ENCODE measurements at places on chromosomes 13 and 19.
A peak's percentile ranks its signal among the peaks of the same experiment; 100 is the strongest.

DNA sequence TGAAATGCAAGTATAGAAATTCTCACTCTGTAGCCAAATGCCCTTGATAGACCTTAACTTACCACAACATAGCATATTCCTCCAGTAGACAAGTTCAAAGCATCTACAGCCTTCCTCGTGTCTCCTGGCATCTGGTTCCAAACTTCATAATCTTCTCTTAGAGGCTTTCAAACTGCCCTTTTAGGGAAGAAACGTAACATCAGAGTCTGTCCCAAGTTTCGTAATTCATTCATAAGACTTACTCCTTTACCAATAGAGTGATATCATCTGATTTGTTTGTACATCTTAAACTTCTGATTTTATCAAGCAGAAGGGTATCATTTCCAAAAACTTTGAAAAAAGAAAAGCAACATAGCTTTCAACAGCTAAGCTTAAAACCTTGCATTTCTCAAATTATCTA is 137.4 kb downstream of the SPRY2 start:
- DNase-seq, result no peak

GRCh38 chr19:47719047-47719859 is 6.0 kb downstream of the EHD2 start:
- no peak for DNase-seq

- DNase-seq, result no peak
Measured at GRCh38 chr19:49986354-49986753, 25.4 kb upstream of the SIGLEC11 start.

GRCh38 chr13:96130818-96131340 is 41.0 kb downstream of the HS6ST3 start:
- no peak for DNase-seq

- no peak for DNase-seq
Measured at GRCh38 chr19:50415661-50416033, 3.1 kb upstream of the SPIB start.

DNA sequence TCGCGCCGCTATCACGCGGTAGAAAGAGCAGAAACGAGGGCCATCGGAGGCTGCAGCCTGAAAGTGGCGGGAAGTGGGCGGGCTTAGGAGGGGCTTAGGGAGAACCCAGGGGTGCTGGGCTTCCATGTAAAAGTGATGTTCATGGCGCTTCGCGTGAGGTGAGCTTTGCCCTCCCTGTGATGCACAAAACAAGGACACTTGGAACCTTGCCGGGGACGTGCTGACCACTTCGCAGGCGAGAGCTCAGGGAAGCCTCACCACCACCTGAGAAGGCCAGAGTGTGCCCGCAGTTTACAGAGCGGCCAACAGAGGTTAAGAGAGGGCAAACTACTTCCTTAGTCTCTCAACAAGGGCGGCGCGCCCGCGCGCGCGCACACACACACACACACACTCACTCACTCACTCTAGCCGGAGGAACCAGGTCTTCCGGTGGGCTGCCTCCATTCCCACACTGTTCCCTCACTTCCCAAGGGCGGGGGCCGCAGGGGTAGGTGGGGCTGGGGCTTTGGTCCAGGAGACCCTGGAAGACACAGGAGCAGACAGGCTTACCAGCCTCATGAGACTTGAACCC is 651 bp downstream of the GAPDHS start:
- DNase-seq, result no peak

DNA sequence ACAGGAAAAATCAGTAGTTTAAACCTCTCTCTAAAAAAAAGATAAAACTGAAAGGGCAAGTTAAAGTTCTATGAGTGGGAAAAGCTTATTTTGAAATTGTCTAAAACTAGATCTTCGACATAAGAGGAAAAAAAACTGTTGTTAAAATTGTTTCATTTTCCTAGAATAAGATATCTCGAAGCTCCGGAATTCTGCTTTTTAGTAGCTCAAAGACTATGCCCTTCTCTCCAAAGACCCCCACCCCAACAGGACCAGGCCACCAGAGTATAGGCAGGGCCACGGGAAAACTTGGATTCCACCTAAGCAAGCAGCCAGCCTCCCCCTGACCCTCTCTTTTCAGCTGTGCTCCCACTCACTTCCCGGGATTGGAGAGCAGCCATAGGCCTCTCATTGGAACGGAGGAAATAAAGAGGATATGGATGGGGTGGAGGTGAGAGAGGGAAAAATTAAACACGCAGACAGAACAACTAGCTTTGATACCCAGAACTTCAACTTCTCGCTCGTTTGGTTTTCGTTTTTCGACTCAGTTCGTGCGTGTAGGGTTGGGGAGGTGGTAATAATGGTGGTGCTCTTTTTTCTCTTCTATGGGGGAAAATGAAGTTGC is 3.0 kb downstream of the POU4F1 start:
- no peak for DNase-seq

GRCh38 chr19:18468517-18468916 is 30.6 kb upstream of the ISYNA1 start:
- no peak for DNase-seq

DNA sequence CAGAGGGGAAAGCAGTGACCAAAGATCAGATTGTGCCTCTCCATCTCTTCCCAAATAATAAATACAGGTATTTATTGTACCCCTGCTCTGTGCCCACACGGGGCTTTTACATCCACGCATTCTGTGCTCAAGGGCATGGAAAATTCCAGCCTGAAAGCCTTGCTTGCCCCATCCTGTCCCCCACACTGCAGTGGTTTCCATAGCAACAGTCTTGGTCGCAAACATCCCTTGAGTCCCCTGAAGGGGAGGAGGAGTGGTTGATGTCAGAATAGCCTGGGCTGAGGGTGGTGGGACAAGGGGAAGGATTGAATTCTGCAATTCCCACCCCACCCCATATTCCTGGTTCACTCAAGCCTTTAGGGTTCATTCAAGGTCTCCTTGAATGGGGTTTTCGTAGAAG is 41.0 kb upstream of the USP29 start:
- DNase-seq, result no peak

GRCh38 chr13:106534639-106535551 is 567 bp downstream of the EFNB2 start:
- DNase-seq, result peak; percentile 56

DNA sequence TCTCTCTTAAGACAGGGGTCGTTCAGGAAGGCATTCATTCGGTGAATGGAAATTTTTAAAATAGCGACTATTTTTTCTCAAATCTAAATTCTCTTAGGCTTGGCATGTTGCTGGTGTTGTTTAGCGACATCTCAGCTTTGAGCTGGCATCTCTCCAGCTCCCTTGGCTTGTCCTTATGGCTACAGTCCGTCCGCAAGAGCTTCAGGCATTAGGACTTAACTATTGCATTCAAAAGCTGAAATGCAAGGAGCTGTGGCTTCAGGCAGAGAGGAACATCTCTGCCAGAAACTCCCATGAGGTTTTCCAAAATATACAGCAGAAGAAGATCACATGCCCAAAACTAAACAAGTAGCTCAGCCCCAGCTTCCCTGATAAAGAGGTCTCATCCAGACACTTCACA is 578.5 kb downstream of the EFNB2 start:
- DNase-seq, result no peak

- no peak for DNase-seq
Measured at GRCh38 chr19:45150751-45151281, 10.0 kb downstream of the NKPD1 start.

DNA sequence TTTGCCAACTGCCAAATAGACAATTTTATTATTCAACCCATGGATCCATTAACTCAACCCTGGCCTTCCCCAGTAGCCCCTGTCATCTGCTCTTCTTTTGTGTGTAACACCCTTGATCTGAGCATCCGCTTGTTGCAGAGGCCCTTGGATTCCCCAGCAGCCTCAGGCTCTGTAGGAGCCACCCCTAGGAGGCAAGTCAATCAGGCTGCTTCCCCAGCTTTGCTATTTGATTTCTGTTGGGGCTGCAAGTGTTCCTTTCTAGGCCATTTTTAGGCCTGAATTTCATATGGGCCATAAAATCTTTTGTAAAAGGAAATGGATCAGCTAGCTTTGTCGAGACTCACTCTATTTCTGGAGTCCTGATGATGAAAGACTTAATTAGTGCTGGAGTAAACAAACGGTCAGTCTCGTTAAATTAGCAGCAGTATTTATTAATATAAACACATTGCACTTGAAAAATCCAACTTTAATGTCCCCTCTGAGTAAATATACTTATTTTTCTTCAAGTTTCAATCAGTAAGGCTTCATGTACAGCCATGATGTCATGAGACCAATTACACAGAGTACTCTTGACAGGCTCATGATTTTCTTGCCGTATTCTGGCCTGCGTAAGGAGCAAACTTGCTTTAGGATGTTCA is 105.3 kb downstream of the RGCC start:
- DNase-seq, result no peak

GRCh38 chr19:14540741-14541525 is 11.5 kb downstream of the TECR start:
- no peak for DNase-seq

DNA sequence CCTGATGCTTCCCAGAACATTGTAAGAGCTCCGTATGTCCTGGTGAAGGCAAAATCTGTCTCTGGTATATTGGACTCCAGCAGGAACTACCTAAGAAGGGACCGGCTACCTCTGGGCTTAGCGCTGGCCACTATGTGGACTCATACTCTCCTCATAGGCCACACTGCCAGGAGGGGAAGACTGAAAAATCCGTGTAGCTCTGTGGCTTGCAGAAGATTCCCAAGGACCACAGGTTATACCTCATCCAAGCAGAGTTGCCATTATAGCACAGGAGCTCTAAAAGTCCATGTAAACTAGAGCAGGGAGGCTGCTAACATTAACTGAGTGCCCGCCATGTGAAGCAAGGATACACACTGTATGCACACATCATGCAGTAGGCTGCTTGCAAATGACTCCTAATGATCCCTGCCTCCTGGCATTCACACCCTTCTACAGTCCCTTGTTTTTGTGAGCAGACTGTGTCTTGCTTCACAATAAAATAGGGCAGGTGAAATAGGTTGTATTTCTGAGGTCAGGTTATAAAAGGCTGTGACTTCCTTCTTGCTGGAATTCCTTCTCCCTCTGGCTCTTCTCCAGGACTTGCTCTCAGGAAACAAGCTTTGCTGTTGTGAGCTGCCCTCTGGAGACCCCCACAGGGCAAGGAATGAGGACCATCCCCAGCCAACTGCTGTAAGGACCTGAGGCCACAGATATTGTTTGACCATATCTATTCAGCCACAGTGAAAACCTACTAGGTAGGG is 192.6 kb upstream of the UBL3 start:
- DNase-seq, result no peak

DNA sequence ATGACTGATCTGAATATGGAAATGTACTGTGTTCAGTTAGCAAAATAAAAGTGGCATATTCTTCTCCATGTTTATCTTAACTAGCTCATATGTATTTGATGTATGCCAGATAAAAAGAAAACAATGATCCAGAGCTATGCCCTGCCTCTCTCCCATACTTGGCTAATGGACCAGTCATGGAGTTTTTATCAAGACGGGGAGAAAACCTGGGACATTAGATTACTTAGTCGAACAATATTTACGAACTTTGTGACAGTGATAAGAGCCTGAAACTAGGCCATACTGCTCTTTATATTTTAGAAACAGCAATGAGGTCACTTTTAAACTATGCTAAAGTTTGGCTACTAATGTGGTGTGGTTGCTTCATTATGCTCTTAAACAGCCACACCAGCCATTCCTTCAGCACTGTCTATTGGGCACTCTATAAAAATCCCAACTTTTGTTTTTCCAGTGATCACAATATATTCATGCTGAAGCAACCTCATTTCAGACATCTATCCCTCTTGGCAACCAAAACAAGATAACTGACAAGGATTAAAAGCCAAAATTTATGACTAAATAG is 265.0 kb downstream of the FGF14 start:
- DNase-seq, result no peak

DNA sequence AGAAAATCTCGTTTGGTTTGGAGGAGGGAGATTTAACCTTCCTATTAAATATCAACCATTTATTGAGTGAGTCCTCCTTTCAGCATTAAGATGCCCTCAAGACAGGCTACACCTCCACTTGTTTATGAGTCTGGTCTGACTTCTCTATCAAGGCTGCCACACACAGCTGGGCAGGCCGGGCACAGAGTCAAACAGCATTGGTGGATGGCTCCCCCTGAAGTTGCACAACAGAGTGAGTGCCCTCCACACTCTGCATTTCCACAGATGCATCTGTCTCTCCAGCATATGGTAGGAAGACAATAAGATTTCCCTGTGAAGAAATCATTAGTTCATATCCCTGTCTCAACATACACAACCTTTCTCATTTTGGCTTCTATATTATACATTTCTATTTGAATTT is 31.4 kb downstream of the PHF11 start:
- DNase-seq, result no peak

GRCh38 chr13:77863144-77863543 is 55.5 kb downstream of the EDNRB start:
- DNase-seq, result no peak

GRCh38 chr13:110872034-110872767 is 42.7 kb downstream of the ANKRD10 start:
- no peak for DNase-seq

- no peak for DNase-seq
Measured at GRCh38 chr13:27534108-27534980, 84.0 kb upstream of the MTIF3 start.

GRCh38 chr13:76759877-76760276 is 126.3 kb downstream of the KCTD12 start:
- DNase-seq, result no peak

GRCh38 chr19:7905268-7905667 is 1.6 kb downstream of the MAP2K7 start:
- DNase-seq, result no peak

DNA sequence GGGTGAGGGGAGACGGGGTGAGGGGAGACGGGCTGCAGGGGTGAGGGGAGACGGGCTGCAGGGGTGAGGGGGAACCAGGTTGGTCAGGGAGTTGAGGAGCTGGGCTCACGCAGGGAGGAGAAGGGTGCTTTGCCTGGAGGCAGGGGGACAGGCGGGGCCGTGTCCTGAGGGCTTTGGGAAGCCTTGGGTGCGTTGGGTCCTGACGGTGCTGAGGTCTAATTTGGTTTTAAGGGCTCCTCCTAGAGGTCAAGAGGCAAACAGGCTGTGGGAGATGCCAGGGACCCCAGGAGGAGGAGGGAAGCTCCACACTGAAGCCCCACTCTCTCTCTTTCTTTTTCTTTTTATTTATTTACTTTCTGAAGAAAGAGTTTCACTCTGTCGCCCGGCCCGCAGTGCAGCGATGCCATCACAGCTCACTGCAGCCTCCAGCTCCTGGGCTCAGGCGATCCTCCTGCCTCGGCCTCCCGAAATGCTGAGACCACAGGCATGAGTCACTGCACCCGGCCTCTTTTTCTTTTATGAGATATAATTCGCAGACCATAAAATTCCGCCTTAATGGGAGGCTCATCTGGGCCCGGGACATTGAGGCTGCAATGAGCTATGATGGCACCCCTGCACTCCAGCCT is 9.3 kb upstream of the MISP start:
- no peak for DNase-seq

DNA sequence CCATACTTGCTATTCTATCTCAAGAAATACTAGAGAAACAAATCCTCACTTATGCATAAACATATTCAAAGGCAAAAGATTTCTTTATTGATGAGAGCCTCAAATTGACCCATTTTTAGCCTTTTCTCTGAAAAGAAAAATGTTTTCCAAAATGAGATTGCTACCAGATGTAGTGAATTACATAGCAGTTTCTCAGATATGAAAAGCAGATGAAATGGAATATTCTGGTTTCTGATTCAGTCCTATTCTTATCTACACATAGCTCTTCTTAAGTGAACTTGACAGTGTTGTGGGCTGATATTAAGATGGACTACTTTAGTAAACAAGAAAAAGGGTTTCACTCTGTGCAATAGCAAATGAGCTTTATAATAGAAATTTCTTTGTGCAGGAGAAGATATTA is 183.5 kb downstream of the DNAJC15 start:
- no peak for DNase-seq

All from NCI-H1930 (cell line).